HT1080 (cell line): ENCODE measurements at places on chromosomes 11 and 22. TPM values are rescaled to one million over a fixed set of nuclear protein-coding genes. Genes with fewer than 3 reads are reported as not detected.

Gene FREY1
- total RNA-seq, result 0.76 and 0.97 TPM in 2 replicates

Gene CCDC89
- 0.16 TPM in 1 of 2 replicates, not detected in the other for total RNA-seq

Gene MYOD1
- total RNA-seq, result not detected in 2 replicates

Gene DEUP1
- not detected in 2 replicates for total RNA-seq

DNA sequence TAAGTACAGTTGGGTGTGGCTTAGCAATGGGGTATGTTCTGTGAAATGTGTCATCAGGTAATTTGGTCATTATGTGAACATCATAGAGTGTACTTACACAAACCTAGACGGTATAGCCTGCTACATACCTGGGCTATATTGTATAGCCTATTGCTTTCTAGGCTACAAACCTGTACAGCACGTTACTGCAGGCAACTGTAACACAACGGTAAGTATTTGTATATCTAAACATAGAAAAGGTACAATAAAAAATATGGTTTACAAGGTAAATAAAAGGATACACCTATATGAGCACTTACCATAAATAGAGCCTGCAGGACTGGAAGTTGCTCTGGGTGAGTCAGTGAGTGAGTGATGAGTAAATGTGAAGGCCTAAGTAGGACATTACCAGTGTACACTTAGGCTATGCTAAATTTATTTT, 73.1 kb upstream of the GDPD4 start:
- peak; percentile 50 for DNase-seq

DNA sequence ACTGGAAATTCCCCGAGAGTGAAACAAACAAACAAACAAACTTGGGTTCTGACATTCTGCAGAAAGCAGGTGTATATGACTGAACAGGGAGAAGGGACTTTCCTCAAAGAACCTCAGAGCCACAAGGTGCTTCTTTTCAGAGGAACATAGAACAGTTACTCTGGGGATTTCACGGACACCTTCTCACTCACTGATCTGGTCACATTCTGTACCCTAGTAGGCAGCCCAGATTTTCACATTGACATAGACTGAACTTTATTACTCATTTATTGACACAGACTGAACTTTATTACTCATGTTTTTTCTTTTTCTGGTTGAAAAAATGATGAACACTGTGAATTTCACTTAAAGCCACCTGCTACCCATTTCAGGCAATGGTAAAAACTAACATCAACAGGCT, 263.0 kb downstream of the OPCML start:
- no peak for DNase-seq

DNA sequence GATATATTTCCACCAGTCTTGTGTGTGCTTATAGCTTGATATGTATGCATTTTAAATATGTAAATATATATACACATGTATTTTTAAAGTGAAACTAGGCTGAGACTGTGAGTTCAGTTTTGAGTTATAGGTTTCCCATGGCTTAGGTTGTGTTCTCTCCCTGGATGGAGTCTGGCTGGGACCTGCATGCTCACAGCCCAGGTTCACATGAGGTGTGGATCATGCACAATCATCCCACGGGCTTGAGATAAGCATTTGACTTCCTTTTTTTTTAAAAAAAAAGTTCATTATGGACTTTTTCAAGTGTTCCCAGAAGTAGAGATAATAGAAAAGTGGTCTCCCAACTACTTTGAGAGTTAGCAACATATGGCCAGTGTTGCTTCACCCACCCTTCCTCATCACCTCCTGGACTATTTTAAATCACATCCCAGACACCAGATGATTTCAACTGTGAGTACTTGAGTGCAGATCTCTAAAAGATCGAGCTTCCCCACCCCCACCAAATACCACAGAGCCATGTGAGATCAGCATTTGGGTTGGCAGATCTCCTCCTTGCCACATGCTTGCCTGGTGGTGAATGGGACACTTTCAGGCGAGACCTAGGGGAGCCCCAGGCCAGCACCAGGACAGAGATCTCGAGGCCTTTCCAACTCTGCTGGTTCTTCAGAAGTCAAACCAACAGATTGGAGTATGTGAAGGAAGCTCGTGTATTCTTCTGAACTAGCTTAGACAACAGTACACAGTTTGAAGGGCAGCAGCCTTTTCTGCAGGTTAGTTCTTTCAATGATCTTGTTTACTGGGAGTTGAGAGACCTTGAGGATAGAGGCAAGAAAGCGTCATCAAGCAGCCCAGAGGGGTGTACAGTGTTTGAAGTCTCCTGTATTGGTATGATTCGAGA, 15.9 kb downstream of the MED15 start:
- peak; percentile 55 for DNase-seq

- no peak for DNase-seq
Measured at GRCh38 chr11:77081381-77081851, 14.6 kb downstream of the CAPN5 start.

DNA sequence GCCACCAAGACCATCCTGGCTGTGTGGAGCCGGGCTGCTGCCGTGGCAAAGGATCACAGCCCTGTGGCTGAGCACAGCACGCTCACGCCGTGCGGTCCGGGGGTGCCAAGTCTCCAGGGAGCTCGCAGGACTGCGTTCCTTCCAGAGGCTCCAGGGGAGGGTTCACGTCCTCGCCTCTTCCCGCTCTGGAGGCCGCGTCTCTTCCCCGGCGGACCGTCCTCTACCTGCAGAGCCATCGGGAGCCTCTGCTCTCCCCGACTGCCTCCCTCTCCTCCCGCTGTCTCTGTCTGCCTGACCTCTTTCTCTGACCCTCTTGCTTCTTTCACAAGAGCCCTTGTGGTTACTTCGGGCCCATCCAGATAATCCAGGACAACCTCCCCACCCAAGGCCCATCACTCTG, 11.4 kb upstream of the MUC5AC start:
- no peak for DNase-seq

DNA sequence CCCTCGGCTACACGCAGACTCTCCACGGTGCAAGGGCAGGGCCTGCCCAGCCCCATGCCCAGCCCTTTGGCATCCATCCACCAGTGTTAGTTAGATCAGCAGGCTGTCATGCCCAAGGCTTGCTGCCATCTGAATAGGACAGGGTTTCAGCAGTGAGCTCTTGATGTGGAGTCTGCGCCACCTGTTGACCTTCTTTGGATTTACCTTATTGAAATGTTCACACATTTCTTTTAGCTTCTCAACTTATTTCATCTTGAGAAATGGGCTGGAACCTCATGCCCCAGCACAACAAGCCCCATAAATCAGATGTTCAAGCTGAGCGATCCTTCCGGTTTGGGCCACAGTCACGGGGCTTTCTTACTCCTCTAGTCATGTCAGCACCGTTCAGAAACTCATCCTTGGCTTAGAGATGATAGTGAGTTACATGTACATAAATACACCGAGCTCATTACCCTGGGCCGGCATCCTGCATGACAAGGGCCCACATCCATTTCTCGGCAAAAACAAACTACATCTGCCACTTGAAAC, 61.7 kb downstream of the PARVB start:
- peak; percentile 72 for DNase-seq

GRCh38 chr11:25733777-25734176, 598.2 kb upstream of the ANO3 start:
- no peak for DNase-seq

DNA sequence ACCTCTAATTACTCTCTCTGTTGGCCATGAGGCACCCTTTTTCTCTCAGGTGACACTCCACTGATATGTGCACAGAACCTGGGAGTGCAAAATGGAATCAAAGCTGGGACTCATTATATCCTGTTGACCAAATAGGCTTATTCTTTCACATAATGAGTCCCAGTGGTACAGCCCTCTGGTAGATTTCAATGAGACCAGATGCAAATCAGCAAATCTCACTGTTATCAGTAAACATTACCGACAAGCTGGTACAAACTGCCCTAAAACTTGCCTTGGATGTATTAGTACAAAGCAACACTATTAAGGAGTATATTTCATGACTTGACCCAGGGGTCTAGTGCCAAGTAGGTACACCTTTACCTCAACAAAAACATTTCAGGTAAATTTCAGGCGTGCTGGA, 128.3 kb downstream of the DDX10 start:
- no peak for DNase-seq

GRCh38 chr11:108669286-108669685, 4.4 kb downstream of the DDX10 start:
- DNase-seq, result no peak

DNA sequence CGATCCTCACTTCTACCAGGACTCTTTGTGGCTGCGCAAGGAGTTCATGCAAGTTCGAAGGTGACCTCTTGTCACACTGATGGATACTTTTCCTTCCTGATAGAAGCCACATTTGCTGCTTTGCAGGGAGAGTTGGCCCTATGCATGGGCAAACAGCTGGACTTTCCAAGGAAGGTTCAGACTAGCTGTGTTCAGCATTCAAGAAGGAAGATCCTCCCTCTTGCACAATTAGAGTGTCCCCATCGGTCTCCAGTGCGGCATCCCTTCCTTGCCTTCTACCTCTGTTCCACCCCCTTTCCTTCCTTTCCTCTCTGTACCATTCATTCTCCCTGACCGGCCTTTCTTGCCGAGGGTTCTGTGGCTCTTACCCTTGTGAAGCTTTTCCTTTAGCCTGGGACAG, 6.5 kb downstream of the TMEM138 start:
- no peak for DNase-seq

- no peak for DNase-seq
Measured at GRCh38 chr11:112965656-112966055, 4.4 kb downstream of the NCAM1 start.

- no peak for DNase-seq
Measured at GRCh38 chr22:48331691-48332220, 1495.9 kb downstream of the BRD1 start.
